Chondrocyte (in vitro differentiated cells): ENCODE measurements at places on chromosomes 16 and 17.

DNA sequence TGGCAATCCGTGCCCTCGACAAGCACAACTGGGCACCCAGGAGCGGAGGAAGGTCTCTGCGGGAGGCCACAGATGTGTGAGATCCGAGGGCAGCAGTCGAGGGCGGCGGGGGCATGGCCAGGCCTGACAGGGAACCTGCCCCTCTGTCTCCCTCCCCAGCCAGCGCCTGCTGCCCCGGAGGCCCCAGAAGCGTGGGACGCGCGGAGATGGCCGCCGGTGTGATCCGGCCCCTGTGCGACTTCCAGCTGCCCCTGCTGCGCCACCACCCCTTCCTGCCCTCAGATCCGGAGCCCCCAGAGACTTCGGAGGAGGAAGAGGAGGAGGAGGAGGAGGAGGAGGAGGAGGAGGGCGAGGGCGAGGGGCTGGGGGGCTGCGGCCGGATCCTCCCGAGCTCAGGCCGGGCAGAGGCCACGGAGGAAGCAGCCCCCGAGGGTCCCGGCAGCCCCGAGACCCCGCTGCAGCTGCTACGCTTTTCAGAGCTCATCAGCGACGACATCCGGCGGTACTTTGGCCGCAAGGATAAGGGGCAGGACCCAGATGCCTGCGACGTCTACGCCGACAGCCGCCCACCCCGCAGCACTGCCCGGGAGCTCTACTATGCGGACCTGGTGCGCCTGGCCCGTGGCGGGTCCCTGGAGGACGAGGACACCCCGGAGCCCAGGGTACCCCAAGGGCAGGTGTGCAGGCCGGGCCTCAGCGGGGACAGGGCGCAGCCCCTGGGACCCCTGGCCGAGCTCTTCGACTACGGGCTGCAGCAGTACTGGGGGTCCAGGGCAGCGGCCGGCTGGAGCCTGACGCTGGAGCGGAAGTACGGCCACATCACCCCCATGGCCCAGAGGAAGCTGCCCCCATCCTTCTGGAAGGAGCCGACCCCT, 1.7 kb downstream of the PERCC1 start:
- no peak for DNase-seq

DNA sequence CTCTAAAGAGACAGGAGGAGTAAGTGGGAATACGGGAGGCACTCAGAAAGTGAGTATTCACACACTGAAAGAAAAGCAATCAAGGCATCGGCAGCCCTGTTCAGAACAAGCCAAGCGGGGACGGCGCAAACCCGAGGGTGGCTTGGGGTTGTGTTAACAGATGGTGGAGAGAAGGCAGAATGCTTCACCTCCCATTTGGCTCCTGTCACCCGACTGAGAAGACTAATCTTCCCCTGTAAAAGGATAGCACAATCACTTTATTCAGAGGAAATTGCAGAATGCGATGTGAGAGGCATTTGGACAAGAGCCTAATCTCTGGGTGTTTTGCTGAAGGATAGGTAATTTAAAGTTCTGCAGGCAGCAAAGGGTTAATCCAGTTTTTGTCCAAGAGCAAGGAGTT, 119.3 kb upstream of the WSCD1 start:
- peak; percentile 37 for DNase-seq

GRCh38 chr16:795580-796229, 4.8 kb downstream of the GNG13 start:
- DNase-seq = no peak

- DNase-seq = no peak
These were observed 39.2 kb downstream of the ZNF778 start for GRCh38 chr16:89256651-89257254.

- no peak for DNase-seq
These were observed 468.7 kb upstream of the C16orf82 start for GRCh38 chr16:26598061-26598460.

GRCh38 chr17:81035521-81036196, 708 bp downstream of the BAIAP2 start:
- no peak for DNase-seq

GRCh38 chr16:66223176-66223780, 143.2 kb upstream of the CDH5 start:
- DNase-seq = no peak

- DNase-seq = peak; percentile 59
These were observed 69.4 kb downstream of the RPH3AL start for GRCh38 chr17:282912-283882.

DNA sequence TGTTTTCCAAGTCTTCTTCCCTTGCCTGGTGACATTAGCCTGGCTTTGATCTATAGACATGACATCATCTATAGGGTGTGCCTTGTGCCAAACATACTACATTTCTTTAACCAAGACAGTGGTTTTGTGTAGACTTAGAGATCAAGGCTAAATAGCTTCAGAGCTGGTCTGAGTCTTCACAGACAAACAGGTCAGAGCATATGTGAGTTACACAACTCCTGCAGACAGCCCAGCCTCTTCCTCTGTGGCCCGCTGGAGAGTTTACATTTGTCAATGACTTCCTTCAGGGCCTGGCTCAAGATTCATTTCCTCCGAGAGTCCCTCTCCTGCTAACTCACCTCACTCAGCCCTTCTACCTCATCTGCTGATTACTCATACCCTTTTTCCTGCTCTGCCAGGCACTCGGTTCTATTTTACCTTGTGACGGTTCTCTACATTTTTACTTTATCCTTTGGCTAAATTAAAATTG, 73.1 kb upstream of the TANC2 start:
- DNase-seq = no peak

- peak; percentile 72 for DNase-seq
These were observed 66.3 kb upstream of the DOC2B start for GRCh38 chr17:247767-248166.

DNA sequence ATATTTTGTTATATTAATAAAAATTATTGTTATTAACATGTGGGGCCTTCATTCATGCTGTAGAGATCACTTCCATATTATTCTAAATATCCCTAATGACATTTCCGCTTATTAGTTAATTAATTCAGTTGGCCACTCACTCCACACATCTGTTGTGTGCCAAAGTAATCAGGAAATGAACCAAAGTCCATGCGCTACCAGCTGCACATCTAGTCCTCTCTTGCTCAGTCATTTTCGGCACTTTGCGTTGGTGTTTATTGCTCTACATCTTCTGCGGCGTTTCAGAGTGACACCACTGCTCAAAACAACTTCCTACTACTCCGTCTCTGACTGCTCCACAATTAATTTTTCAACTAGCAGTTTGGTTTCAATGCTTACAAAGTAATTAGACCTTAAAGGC, 101.4 kb upstream of the ZFHX3 start:
- no peak for DNase-seq

GRCh38 chr17:43905400-43905984, 1.8 kb downstream of the MPP2 start:
- DNase-seq = no peak

DNA sequence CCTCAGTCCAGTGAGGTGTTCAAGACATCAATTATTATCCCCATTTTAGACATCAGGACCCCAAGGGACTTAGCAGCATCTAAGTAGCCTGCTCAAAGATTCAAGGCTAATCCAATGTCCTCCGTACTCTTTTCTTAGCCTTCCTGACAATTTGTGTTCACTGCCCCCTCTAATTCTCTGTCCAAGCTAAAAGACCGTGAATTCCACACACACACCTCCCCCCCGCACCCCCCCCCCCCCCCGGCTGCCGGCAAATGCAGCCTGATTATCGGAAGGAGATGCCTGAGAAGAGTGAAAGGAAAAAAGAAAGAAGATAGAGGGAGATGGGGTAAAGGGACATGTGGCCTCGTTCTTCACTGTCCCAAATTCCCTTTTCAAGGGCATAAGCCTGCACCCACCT, 58.1 kb upstream of the NLK start:
- DNase-seq = no peak

DNA sequence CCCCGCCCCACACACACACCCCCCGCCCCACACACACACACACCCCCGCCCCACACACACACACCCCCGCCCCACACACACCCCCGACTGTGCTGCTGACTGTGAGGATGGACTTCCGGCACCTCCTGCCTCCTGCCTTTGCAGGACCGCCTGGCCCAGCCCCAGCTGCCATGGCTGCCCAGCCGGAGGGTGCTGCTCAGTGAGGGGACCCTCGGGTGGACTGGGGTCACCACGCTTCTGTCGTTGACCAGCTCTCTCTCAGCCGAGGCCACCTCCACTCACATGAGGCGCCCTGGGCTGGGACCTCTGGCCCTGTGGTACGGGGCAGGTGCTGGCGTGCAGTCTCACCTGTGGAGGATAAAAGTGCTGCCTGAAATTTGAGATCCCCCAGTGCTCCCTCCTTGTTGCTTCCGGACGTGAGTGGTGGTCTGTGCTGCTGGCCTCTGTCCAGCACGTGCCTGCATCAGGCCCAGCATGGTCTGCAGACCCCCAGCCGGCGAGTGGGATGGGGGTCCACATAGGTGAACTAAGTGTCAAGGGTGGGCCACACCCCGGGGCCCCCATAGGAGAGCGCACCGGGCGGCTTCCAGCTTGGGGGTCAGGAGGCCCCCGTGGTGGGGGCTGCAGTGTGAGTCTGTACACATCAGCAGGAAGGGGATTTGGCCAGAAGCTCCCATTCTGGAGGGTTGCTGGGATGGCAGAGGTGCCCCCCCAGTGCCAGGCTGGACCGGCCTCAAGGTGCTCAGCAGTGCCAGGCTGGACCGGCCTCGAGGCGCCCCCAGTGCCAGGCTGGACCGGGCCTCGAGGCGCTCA, 11.2 kb downstream of the METRNL start:
- DNase-seq = no peak

DNA sequence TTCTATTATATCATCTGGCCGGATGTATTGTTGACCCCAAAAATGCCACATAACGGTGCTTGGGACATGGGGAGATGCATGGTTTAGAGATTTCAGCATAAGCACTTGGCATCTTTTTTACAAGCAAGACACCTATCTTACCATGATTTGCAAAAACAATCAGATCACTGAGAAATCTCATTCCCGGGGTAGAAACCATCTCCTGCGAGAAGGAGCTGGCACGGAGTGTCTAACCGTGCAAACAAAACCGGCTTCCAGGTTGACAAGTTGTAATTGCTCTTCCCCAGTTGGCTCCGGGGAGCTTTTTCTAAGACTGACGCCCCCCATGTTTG, 1.0 kb downstream of the SLC16A6 start:
- DNase-seq = no peak

- no peak for DNase-seq
These were observed 60.3 kb upstream of the CORO6 start for GRCh38 chr17:29682987-29683386.

- no peak for DNase-seq
These were observed 28.8 kb downstream of the DYNLRB2 start for GRCh38 chr16:80569440-80570105.

GRCh38 chr16:2913603-2914002, 1.9 kb downstream of the FLYWCH1 start:
- DNase-seq = no peak

GRCh38 chr16:18783430-18784341, 6.4 kb downstream of the RPS15A start:
- no peak for DNase-seq

GRCh38 chr16:54594601-54595391, 308.2 kb upstream of the IRX3 start:
- DNase-seq = no peak

DNA sequence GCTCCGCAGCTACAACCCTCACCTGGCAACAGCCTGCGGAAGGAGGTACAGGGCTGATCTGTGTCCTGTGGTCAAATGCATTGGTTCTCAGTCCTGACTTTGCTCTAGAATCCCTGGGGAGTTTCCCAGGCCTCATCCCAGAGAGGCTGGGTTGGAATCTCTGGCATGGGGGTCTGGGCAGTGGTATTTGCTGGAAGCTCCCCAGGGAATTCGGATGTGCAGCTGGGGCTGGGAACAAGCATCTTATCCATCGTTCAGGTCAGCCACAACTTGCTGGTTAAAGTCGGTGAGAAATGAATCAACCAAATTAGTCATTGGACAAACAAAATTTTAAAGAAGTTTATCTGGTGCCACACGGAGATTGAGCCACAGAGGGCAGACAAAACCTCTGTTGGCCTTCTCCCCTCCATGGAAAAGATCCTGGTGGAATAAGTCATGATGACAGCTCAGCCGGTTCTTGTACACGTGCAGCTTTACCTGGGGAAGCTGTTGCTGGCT, 231.2 kb downstream of the FOXL1 start:
- no peak for DNase-seq

DNA sequence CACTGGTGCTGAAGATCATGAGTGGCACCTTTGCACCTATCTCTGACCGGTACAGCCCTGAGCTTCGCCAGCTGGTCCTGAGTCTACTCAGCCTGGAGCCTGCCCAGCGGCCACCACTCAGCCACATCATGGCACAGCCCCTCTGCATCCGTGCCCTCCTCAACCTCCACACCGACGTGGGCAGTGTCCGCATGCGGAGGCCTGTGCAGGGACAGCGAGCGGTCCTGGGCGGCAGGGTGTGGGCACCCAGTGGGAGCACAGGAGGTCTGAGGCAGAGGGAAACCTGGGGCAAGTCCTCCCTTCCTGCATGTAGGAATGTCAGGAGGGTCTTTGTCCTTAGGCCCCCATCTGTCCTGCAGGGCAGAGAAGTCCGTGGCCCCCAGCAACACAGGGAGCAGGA, 6.5 kb upstream of the TRAF4 start:
- peak; percentile 81 for DNase-seq

DNA sequence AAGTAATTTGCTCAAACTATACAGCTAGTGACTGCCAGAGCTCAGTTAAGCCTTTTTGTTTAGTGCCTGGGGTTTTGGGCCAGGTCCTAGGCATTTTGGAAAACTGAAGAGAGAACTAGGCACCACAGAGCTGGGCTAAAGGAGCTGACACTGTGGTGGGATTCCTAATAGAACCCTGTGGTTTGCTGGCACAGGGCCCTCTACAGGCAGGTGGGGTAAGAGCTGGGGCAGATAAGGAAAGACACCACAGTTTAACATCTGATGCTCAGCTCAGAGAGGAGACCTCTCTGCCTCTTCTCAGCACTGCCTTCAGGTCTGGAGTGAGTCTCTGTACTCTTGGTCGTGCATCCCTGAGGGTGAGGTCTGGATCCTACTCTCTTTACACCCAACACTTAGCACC, 121.2 kb downstream of the SNX11 start:
- no peak for DNase-seq

DNA sequence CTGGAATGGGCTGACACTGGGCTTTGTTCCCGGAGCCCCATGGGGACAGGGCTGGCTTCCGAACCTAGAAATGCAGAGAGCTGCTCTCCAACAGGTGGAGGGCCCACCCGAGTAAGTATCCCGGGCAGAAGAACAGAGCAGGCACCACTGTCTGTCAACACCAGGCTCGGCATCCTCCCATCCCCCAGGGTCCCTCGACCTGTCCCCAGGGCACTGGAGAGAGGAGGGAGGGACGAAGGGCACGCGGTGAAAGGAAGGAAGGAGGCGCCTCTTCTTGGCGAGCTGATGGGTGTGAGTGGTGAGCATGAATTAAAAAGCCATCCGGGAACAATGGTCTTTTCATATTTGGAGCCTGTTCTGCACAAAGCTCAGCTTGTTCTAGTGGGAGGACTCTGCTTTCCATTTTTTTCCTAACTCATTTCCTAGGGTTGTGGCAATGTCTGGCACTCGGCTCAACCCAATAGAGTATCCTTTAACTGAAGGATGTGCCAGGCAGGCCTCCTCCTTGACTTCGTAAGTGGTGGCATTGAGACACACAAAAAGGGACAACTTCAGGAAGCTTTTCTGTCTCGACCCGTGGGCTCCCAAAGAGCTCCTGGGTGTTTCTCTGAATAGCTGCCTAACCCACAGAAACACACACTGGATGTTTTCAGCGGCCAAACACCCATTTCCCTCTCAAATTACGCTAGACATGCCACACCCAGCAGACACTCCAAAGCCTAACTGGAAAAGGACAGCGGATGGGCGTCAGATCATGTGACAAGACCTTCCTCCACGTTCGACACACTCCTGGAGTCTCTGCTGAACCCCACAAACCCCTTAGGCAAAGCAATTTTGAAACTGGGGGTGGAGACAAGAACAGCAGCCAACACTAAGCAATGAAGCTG, 47.7 kb downstream of the ZFHX3 start:
- peak; percentile 82 for DNase-seq

- peak; percentile 76 for DNase-seq
These were observed 4.8 kb downstream of the CDK5R1 start for GRCh38 chr17:32491371-32492263.
